ENCODE measurements at places on chromosomes 2 and 18.

GRCh38 chr2:170181602-170182001 is 3.7 kb downstream of the MYO3B start:
- no peak for DNase-seq

DNA sequence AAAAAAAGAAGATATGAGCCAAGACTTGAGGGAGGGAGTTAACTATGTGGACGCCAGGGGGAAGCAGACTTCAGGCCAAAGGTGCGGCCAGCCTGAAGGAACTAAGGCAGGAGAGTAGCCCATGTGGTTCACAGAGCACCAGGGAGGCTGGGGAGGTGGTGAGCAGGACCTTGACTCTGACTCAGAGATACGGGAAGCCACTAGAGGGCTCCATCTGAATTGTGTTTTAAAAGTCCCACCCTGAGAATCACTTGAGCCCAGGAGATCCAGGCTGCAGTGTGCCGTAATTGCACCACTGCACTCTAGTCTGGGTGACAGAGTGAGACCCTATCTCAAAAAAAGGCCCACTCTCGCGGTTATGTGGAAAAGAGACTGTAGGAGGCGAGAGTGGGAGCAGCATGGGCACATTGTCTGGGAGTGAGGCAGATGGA is 12.3 kb downstream of the CEP192 start:
- DNase-seq = peak; percentile 75

DNA sequence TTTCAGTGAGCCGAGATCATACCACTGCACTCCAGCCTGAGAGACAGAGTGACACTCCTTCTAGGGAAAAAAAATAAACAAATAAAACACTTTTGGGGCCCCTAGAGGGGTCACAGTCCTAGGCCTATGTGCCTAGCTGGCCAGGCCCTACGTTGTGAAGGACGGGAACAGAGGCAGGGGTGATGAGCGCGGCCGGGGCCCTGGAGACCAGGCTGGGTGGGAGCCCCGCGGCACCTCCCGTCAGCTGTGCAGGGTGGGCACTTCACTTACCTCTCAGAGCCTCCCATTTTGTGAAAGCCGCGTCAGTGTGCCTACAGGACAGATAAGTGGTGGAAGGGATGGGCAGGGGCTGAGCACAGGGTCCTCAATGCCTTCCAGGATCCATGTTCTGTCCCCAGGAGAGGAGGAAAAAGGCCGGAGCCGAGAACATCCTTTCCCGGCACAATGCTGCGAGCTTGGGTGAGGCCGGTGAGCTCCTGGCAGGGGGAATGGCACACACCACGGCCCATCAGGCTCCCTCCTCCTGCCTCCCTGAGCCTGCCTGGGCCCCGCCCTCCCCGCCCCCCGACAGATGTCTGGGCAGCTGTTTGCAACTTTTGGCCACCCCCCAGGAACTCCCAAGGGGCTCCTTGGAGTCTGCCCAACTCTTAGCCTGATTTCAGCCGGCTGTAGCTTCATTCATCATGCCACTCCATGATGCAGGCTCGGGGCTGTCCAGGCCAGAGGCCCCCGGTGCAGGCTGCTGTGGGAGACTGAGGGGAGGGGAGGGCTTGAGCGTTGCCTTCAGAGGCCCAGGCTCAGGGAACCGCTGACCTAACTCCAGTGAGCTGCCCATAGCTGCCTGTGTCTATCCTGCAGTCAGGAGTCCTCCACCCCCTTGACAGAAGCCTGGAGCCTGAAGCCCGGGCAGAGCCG is 196.5 kb downstream of the TFCP2L1 start:
- peak; percentile 75 for DNase-seq

DNA sequence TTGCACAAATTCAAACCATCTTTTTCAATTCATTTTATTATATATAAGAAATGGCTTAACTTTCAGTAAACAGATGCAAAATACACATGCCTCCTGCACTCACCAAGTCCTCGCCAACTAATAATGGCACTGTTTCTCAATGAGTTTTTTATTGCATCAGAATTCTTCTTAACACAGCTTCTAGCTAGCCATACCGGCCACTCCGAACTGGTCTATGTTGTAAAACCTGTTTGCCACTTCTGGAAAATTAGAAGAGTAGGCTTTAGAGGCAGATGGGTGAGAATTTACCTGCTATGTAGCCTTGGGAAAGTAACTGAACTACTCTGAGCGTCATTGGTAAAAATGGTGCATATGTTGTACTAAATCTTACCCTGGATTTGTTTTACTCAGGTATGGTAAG is 100.6 kb upstream of the LHCGR start:
- no peak for DNase-seq

Measured in fibroblast of upper back skin (primary cell).